ENCODE measurements at places on chromosomes 2 and 18.

DNA sequence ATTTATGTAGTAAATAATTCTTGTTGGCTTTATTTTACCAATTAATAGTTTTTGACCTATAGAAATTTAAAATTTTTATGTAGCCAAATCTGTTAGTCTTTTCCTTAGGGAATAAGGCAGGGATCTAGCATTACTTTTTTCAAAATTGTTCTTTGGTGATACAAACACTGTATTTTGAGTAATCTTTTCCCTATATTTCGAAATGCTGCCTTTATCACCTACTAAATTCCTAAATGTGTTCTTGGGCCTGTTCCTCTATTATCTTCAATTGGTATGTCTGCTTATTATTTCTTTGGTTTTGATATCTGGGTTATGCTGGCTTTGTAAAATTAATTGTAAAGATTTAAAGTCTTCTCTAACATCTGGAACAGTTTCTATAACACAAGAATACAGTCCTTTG is 87.5 kb downstream of the DYSF start:
- DNase-seq, result no peak

DNA sequence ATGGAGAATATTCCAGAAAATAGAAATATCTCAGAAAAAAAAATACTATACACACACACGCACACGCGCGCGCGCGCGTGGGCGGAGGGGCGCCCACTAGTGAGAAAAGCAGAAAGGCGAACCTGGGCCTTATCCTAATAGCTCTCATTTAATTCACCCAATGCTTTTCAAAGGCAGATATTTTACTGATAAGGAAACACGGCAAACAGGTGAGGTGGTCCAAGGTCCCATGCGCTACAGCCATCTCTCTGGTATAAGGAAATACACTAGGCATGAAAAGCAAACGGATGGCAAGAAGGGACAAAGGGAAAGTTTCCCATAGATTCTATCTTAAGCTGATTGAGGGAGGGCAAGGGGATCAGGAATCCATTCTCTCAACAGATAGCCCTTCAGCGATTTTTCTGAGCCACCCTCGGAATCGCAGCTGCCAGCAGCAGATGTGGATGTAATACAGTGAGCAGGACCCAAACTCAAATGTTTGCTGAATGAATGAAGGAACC is 136.7 kb downstream of the TMEM247 start:
- DNase-seq, result peak; percentile 33

DNA sequence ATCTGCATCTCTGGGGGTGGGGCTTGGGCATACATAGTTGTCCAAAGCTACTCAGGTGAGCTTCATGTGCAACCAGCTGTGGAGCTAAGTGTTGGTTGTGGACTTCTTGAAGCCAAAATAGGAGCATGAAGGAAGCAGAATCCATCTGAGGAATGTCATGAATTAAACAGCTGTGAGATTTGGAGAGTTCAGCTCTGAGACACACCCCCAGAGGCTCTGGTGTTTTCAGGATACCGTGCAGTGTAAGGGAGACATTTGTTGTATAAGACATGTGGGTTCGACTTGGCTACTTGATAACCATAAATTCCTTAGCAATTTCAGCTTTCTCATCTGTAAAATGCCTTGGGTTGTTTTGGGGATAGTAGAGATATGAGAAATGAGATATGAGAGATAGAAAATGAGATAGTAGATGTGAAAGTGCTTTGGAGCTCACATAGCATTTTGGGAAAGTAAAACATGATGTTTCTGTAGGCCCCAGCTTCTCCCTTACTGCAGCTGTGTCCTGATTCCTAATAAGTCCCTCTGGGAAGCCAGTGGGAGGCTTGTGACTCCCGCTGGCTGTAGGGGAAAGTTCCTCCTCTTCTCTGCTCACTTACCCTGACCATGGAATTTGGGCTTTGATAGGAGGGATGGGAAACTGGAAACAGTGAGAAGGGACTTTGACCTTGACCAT is 50.0 kb downstream of the DPYSL5 start:
- DNase-seq, result no peak

DNA sequence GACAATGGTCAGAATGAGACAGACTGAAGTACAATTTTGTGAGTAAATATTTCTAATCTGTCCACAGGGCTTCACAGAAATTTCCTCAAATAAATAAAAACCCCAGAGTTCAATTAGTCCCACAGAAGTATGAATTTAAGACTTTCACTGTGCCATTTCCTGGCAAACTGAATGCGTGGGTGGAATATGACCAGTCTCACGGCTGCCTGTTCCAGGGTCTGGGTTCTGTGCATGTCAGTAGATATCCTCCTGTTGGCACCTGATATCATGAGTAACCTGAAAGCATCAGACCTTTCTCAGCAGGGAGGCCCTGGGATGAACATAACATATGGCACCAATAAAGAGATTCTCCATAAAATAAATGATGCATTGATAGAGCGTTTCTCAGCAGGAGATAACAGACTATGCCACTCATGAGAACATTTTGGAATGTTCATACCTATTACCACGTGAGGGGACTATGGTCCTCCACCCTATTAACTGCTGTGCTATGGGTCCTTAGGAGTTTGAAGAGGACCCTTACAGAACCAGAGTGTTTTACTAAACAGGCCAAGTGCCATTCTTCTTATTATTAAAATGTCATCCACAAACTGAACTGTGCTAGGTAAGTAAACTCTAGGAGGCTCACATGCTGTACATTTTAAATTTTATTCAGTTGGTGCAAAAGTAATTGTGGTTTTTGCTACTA is 10.6 kb upstream of the MALL start:
- no peak for DNase-seq

GRCh38 chr2:99190548-99190947 is 9.6 kb downstream of the MRPL30 start:
- no peak for DNase-seq

- DNase-seq, result no peak
Observed at GRCh38 chr2:41930807-41931566, 116.8 kb upstream of the PKDCC start.

GRCh38 chr2:128970332-128971116 is 651.9 kb upstream of the HS6ST1 start:
- no peak for DNase-seq

DNA sequence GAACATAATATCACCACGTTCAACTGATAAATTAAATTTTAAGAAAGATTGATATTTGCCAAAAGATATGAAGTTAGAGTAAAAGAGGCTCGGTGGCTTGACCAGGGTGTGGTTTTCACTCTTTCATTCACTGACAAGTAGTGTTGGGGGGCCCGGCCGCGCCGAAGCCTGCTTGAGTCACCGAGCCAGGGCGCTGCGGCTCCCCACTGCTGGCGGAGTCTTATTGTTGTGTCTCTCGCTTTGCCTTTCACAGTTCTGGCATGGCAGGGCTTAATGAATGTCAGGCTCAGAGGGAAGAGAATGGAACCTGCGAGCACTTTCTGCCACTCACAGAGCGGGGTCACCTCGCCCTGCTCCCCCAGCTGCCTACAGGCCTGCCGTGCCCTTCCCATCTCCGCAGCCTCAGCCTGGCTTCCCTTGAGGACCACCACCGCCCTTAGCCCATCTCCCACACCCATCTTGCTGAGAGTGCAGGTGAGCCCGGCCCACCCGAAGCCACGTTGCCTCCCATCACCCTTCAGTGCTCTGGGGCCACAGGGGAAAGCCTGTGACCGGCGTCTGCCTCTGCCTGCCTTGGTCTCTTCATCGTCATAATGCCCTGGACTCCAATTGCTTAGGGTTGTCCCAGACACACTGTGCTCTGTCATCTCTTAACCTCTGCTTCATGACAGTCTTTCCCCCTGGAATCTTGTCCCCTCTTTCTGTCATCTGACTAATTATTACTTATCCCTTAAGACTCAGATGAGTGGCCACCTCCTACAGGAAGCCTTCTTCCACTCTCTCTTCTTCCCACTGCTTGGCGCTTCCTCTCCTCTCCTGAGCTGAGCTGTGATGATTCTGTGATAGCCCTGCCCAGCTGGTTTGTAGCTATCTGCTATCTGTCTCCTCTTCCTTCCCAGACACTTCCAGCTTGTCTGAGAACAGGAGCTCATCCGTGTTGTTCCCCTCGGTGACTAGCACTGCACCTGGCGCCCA is 142.5 kb downstream of the FAM210A start:
- DNase-seq, result no peak

GRCh38 chr2:232798187-232798586 is 21.8 kb upstream of the KCNJ13 start:
- DNase-seq, result no peak

GRCh38 chr2:14577843-14578242 is 54.7 kb upstream of the LRATD1 start:
- DNase-seq, result no peak

GRCh38 chr18:59737776-59738300 is 40.6 kb upstream of the CCBE1 start:
- DNase-seq, result no peak

DNA sequence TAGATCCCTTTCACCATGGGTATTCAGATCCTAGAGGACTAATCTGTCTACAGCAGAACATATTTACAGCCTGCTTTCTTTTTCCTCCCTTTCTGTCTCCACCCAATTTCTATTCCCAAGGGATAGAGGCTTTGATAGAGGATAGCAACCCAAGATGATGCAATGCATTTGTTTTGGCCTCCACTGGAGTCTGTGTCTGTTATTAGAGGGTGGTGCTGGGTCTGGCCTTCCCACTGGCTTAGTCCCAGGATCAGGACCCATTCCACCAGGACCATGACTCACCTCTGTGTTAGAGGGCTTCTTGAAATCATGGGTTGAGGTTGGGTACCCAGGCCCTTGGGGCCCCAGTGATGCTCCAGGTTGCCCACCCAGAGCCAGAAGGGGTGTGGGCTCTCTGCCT is 239.7 kb upstream of the TNP1 start:
- DNase-seq, result no peak

Data from CD4-positive, alpha-beta T cell treated with Interleukin-2 at 100 ng/mL for 4 hours (primary cell).